Adipocyte (in vitro differentiated cells): ENCODE measurements at places on chromosomes 3 and 15.

DNA sequence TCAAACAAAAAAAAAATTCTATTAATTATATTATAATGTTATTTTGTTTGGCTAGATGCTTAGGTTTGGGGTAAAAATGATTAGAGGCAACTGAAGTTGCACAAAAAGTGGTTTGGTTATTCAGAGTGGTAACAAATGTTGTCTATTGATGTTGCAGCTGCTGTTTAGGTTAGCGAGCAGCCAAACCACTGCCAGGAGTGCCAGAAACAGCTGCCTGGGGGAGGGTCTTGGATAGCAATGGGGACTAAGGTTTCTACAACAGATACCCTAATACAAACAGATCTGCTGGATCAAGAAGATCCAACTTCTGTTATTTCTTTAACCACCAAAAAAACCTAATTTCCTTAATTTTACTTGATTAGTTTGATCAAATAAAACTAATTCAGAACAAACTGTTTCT, 26.6 kb downstream of the BTLA start:
- DNase-seq, result no peak

GRCh38 chr15:89494941-89495637, 1.3 kb downstream of the RHCG start:
- no peak for DNase-seq

DNA sequence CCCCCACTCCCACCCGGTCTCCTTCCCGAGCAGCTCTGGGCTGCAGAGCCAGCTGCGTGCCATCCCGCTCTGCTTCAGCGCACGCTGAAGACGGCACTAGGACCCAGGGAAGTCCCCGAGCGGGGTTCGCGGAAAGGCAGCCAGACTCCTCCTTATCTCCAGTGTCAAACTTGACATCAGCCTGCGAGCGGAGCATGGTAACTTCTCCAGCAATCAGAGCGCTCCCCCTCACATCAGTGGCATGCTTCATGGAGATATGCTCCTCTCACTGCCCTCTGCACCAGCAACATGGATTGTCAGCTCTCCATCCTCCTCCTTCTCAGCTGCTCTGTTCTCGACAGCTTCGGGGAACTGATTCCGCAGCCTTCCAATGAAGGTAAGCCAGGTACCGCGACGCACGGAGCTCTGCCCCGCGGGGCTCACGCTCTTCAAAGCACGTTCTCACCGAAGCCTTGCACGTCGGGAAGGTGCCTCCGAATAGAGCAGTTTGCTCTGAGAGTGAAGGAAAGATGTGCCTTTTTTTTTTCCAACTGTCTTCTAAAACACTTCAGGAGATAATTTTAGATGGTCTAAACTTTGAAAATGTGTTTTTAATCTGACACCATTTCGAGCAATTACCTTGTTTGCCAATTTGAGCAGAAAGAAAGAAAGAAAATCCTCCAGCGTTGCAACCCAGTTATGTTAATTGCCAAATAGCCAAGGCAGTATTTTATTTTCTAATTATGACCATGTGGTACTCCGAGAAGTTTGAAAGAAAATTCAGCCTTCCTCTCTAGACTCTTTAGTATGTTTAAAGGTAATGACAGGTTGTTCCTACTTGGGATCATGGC, at the start of gene EPHA3:
Gene EPHA3 (plus strand): TSS at position 161 of the 830 bp plus-strand sequence. CDS start 128 bp downstream, at position 289.
- DNase-seq, result peak; percentile 72

DNA sequence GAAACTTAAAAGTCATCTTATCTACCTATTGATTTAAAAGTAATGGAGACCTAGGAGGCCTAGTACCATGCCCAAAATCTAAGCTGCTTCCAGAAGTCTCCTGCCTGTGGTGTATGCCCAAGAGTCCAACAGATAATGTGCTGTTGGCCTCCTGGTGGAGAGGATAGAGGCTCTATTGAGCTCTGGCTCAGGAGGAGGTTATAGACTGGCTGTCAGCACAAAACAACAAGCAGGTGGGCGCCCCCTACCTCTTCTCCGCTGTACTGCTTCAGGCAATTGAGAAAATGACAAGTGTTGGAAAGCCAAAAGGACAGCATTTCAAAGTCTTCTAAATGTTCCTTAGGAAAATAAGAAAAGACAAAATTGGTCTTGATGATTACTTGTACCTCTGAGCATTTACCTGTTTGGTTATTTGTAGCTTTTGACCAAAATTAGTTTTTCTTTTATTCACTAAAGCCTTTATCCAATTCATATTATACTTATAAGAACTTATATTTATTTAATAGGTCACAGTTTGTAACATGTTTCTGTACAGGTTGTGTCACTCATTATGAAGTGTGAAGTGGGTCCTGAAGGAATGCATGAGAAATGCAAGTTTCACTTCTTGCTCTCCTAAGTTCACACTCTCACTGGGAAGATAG, 17.2 kb upstream of the GNB5 start:
- peak; percentile 51 for DNase-seq

DNA sequence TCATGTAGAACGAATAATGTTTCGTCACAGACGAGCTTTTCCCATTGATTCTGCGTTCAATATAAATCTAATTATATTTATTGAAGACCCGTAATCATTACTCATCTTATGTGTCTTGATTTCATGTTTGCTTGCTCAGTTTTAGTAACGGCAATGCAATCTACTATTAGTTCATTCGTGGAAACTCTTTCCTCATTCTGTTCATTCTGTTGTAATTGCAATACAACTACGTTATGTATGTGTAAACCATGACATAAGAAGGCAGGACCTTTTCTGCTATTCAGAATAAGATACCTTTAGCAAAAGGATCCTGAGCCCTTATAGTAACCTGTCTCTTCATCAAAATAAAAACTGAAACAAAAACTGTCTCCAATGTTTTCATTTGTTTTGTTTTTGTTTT, 6.8 kb upstream of the ARRDC4 start:
- no peak for DNase-seq

DNA sequence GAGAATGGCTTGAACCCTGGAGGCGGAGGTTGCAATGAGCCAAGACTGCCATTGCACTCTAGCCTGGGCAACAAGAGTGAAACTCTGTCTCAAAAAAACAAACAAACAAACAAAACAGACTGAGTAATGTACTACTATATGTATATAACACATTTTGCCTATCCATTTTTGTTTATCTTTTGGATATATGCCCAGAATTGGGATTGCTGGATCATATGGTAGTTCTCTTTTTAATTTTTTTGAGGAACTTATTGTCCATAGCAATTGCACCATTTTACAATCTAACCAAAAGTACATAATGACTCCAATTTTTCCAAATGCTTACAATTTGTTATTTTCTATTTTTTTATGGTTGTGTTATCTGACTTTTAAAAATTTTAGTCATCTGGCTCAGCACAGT, 47.3 kb downstream of the GMPS start:
- no peak for DNase-seq

DNA sequence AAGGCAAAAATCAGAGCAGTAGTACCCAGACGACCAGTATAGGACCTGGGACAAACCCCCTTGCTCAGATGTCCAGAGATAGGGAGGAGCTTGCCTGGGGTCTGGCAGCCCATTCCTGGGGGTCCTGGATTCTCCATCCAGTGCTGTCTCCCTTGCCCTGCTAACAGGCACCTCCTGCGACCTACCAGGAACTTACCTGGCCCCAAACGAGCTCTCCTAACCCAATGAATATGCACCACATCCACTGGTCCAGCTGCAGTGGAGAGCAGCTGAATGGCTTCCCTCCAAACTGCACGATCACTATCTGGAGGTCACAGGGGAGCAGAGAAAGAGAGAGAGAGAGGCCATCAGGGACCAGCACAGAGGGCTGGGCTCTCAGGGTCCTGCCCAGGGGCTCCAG, 19.1 kb upstream of the SEC13 start:
- DNase-seq, result no peak

- DNase-seq, result no peak
Observed at GRCh38 chr15:31970007-31970406, 60.3 kb upstream of the CHRNA7 start.

DNA sequence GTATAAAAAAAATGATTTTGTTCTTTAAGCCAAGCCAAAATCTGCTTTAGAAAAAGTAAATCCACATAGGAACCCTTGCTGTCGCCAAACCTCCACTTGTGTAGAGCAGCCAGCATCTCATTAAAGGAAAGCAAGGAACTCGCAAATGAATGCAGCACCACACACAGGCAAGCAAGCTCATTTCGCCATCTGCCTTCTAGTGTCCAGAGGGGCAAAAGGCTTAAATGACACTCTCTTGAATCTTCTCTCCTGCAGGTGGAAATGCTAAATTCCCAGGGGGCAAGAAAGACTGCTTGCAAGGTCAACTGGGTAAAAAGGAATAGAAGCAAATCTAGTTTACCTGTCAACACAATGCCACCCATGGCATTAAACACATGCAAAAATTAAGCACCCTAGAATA, 2.4 kb downstream of the MB21D2 start:
- peak; percentile 46 for DNase-seq

- no peak for DNase-seq
Observed at GRCh38 chr3:127276396-127276795, 11.4 kb downstream of the PRR20G start.

DNA sequence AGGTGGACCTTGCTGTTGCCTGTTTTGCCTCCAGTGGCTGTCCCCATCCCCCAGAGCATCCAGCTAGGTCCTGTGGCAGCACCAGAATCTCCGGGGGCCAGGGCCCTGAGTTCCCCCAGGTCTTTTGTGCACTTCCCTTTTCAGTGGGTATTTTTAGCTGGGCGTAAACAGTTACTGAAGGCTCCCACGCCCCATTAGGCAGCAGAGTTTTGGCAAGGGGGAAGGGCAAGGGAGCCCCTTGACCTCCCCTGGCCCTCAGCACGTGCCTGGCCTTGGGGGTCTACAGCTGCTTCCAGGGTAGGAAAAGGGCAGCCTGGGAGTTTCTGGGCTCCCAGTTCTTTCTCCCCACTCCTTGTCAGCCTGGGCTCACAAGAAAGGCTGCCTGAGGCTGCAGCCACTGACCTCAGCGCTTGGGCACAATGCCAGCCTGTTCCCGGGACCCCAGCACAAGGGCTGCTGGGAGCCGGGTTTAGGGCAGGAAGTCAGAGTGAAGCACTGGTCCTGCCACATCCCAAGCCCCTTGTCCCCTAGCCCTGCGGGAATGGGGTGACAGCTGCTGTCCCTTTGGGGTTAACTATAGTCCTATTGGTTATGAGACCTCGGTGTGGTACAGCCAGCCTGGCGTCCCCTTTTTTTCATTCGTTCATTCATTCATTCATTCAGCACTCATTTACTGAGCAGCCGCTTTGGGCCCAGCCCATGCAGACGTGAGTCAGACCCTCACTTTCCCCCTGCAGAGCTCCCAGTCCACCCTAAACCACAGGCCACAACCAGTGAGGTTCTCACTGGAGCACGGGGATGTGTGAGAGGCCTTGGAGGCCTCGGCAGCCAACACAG, 8.4 kb downstream of the CSK start:
- DNase-seq, result peak; percentile 44

DNA sequence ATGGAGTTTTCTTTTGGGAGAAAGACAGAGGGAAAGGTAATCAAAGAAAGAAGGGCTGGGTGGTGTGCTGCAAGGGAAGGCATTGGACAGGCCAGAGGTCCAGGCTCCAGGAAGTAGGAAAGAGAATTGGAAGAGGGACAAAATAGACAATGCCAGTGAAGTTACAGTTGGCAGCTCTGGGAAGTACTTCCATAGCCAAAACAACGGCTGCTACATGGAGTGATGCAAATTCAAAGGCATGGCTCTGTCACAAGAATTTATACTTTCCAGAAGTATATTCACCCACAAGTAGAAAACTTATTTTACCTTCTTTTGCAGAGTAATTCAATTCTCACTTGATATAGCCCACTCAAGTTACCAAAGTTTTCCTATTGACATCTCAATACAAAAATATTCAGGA, 191.5 kb downstream of the TNIK start:
- no peak for DNase-seq

DNA sequence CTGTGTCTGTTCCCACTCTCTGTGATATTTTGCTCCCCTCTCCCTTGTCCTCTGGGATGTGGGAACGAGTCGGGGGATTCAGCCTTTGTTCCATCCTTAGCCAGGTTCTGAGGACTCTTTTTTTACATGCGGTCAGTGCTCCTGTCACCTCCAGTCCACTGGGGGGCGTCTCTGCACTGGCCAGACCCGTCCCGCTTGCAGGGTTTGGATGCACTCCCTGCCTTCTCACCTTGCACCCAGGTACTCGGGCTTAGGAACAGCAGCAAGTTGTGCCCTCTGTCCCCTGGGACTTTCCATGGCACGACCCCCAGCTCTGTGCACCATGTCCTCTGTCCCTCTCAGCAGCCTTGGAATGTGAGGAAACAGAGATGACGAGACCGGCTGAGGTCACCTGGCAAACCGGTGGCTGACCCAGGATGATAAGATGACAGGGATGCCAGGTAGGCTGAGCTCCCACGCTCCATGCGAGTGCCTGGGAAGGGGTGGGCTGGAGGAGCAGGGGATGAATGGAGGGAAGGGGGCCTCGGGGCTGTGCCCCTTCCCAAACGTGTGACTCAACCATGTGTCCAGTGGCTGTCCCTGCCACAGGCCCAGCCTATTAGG, 27.3 kb upstream of the FGD5 start:
- peak; percentile 14 for DNase-seq

GRCh38 chr3:181892848-181893247, 181.1 kb downstream of the SOX2 start:
- DNase-seq, result no peak

DNA sequence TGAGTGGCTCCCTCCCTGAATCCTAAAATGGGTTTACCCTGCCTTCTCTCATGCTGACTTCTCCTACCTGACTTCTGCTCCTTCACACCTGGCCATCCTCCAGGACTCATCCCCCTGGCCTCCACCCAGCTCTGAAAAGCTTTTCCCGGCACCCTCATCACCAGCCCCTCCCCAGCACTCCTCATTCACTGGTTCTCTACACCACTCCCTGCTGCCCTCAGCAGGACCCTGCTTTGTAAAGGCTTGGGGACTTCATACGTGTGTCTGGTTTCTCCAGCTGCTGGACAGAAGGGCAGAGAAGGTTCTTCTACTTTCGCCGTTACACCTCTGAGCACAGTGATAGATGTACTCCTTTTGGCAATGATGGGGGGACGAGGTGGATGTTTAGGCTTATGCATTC, 184.9 kb upstream of the UBE3A start:
- DNase-seq, result no peak

GRCh38 chr3:133532951-133533350, 40.5 kb upstream of the CDV3 start:
- DNase-seq, result no peak
